ENCODE measurements at places on chromosomes 13 and 19.

DNA sequence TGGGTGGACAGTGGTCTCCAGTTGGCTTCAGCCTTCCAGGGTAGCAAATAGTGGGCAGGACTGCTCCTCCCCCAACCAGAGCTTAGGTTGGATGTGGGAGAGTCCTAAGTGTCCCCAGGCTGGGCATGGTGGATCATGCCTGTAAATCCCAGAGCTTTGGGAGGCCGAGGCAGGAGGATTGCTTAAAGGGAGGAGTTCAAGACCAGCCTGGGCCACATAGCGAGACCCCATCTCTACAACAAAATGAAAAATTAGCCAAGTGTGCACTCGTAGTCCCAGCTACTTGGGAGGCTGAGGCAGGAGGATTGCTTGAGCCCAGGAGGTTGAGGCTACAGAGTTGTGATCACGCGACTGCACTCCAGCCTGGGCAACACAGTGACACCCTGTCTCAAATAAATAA, 7.4 kb downstream of the RRAS start:
- no peak for DNase-seq

- DNase-seq: no peak
These were observed at the start of gene ZIC5 for GRCh38 chr13:99971576-99972189. Gene ZIC5 (minus strand): TSS chr13:99971767. CDS start chr13:99971603, 164 bp downstream.

- no peak for DNase-seq
These were observed 2.5 kb downstream of the PDE4A start for GRCh38 chr19:10422846-10423245.

- DNase-seq: no peak
These were observed 40.8 kb downstream of the GGACT start for GRCh38 chr13:100547791-100548201.

GRCh38 chr19:47423203-47423882, 4.0 kb upstream of the MEIS3 start:
- no peak for DNase-seq

GRCh38 chr13:84139561-84140158, 257.4 kb upstream of the SLITRK1 start:
- no peak for DNase-seq

GRCh38 chr13:19587635-19588300, 26.4 kb upstream of the TPTE2 start:
- peak; percentile 72 for DNase-seq

- peak; percentile 40 for DNase-seq
These were observed 1.6 kb upstream of the KMT2B start for GRCh38 chr19:35715981-35716800.

GRCh38 chr19:2484178-2484937, 8.4 kb downstream of the GADD45B start:
- DNase-seq: no peak

- DNase-seq: peak; percentile 23
These were observed 124.7 kb upstream of the RNF113B start for GRCh38 chr13:98301721-98302120.

DNA sequence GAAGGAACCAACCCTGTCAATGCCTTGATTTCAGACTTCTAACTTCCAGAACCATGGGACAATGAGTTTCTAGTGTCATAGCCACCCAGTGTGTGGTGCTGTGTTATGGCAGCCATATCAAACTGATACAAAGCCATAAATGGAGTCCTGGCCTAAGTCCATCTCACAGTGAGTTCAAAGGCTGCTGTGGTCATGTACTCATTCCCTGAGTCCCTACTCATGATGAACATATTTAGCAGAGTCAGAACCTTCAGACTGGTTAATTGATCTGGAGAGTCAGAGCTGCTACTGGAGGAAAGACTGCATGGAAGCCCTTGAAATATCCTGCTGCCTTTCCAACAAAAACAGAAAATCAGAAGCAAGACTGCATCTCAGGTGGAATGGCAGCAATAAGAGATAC, 39.2 kb upstream of the CSNK1A1L start:
- DNase-seq: peak; percentile 52

DNA sequence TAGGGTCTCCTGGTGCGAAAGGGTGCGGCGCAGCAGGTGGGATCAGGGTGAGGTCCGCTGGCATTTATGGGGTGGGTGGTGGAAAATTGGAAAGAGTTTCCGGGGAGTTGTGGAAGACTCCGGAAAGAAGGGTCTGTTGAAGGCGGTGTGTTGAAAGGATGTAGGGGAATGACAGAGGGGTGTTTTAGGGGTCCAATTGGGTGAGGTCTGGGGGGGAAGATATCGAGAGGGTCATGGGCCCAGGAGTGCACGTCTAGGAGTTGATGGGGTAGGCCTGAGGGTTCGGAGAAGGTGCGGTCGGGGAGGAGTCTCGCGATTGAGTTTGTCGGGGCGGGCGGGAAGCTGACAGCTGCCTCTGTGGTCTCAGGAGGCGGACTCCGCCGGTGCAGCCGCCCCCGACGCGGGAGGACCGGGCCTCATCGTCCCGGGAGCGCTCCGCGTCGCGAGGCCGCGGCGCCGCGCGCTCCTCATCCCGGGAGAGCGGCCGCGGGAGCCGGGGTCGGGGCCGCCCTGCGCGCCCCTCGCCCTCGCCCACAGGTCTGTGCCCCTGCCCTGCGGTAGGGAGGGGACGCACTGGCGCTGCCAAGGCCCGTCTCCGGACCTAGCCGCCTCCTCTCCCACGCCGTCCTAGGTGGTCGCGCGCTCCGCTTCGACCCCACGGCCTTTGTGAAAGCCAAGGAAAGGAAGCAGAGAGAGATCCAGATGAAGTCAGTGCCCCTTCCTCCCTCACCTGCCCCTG, 7.0 kb downstream of the PGLYRP1 start:
- no peak for DNase-seq
